ENCODE measurements at places on chromosomes 16 and 17.

- peak; percentile 65 for DNase-seq
Measured at GRCh38 chr17:35079547-35080423, 16.3 kb upstream of the RFFL start.

GRCh38 chr17:2056206-2057174 lies 1.6 kb downstream of the HIC1 start:
- no peak for DNase-seq

GRCh38 chr17:29483503-29483902 lies 83.3 kb downstream of the ABHD15 start:
- no peak for DNase-seq

GRCh38 chr17:66724581-66725341 lies 110.2 kb upstream of the CACNG5 start:
- DNase-seq = peak; percentile 93

DNA sequence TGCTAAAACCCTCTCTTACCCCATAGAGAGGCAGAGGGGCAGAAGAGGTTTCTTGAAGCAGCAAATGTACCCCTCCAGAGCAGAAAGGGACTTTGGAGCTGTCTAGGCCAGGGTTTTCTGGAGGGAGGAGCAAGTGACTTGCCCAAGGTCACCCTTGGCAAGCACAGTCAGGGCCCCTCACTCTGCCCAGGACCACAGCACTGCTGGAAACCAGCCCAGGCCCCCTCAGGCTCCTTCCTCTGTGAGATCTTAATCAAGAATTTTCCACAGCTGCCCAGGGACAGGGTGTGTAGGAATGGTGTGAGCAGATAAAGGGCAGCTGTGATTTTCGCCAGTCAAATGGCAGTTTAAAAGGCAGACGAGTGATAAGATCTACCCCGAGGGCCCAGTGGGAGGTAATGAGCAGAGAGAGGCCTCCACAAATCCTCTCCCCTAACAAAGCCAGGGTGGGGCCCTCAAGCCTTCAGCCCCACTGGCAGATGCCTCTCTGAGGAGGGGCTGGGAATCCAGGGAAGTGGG lies 3.9 kb upstream of the SLC12A3 start:
- peak; percentile 28 for DNase-seq

DNA sequence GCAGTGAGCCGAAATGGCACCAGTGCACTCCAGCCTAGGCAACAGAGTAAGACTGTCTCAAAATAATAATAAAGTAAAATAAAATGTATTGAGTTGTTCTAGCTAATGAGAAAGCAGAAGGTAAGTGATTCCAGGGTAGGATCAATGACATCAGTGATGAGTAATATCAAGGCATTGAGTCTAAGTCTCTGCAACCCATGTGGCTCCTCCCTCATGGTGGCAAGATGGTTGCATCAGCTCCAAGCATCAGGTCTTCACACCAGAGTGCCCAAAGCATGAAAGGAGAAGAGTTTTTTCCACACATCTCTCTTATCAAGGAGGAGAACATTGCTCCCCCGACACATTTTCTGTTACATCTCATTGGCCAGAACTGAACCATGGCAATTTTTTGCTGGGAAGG lies 34.8 kb upstream of the GAS7 start:
- no peak for DNase-seq

DNA sequence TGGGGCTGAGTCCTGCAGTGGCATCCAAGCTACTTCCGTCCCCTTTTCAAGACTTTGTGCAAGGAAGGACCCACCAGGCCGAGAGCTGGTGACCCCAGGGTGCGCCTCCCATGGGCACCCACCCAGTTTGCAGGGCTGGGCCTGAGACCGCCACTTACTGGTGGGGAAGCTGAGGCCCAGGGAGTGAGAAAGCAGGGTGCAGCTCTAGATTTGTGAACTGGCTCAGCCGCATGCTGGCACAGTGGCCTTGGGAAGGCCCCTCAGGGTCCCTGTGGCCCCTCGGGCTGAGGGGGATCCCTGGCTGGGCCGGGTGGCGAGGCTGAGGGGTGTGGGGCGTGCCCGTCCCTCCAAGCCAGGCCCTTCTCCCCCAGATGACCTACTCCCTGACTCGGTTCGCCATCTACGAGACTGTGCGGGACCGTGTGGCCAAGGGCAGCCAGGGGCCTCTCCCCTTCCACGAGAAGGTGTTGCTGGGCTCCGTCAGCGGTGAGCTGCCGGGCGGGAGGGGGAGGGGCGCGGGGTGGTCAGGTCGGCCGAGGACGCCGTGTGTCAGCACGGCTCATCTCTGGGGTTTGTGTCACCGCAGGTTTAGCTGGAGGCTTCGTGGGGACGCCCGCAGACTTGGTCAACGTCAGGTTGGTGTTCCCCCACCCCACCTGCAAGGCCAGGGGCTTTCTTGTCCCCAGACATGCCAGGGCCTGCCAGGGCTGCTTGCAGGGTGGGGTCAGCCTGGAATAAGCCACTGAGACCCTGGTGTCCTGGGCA lies 3.2 kb downstream of the SLC25A10 start:
- no peak for DNase-seq

DNA sequence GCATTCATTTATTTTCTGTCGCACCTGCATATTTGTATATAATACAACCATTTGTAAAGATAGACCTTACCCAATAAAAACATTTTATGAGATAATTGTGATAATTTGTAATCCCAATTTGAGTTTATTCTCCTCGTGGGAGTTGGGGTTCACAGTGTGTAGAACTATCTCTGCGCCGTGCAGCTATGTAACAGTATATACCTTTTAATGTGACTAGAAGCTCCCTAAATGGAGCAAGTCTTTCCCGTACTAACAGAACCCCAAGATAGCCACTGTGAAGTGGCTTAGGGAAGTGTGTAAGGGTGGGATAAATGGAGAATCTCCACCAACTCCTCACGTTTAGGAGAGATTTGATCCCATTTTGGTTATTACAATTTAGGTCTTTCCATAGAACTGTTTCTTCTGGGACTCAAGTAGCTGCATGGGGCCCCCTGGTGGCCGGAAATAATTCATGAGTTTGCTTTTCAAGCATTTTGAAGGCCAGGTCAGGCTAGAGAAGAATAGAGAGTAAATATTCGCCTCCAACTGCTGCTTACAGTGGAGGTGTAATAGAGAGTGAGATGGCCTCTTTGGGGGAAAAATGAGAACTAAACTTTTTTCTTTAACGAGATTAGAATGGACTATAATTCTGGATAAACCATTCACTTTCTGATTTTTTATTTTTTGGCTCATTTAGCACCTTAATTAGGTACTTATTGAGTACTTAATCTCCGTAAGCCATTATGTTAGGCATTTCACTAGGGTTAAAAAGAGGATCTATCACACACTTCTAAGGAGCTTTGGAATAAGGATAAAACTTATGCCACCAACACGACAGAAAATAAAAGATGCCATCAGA lies 4.5 kb downstream of the TMEM100 start:
- peak; percentile 85 for DNase-seq

GRCh38 chr16:81350306-81350615 lies 35.5 kb downstream of the GAN start:
- DNase-seq = no peak

DNA sequence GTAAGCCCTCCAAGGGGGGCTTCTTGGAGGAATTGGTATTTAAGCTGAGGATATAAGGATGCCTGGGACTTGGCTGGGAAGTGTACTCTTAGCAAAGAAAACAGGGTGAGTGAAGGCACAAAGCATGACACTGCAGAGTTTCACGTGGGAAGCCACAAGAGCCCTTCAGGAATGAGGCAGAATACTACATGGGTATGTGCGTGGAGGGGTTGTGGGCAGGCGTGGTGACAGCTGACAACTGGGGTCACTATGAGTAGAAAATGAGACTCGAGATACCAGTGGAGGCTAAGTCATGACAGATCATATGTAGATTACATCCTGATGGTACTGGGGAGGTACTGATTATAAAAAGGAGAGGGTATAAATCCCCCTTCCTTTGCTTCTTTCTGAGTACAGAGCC lies 78.1 kb upstream of the XYLT1 start:
- DNase-seq = no peak

DNA sequence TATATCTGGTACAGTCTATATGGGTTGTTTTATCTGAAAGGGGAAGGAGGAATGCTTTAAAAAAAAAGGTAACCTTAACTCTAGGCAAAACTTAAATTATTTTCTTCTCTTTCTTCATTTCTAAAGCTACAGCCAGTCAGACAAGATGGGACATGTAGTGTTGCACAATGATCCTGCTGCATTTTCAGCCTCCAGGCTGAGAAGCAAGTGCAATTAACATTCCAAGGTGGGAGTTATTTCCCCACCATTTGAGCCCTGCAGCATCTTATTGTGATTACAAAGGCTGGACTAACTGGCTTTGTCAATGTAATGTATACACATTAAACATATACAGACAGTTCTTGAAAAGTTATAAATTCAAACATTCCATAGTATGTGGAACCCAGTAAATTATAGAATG lies 22.6 kb upstream of the NF1 start:
- DNase-seq = peak; percentile 12

- DNase-seq = no peak
Measured at GRCh38 chr16:75922250-75922649, 196.0 kb upstream of the CPHXL start.

DNA sequence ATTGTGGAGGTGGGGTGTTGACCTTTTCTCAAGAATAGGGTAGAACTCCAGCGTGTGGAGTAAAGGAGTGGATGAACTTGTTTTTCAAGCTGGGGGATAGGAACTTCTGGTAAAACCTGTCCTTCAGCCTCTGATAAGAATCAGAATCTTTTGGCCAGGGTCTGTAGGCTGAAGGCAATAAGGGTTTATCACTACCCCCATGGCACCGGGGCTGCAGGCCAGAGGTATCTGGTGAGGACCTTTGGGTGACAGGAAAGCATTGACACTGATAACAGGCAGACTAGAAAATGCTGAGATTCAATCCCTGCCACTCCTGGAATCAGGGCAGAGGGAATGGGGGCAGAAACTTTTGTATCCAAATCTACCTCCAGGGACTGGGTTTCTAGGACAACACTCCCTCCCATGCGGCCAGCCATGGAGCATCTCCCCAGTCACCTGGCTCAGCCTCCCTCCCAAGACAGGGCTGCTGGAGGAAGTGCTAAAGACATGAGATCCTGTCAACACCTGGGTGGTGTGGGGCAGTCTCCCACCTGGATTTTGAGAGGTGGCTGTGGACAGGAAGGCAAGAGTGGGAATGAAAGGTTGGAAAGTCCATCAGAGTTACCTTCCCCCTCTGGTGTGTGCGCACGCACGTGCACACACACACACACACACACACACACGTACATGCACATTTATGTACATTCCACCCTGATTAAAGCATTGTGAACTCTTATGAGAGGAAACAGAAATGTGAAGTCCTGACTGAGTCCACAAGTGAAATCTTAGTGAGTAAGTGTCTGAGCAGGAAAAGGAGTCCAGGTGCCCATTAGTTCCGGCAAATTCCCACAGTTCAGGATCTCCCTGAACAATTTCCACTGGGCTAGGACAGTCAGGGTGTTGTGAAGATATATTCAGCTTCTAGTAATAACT lies 53.1 kb upstream of the MARCHF10 start:
- DNase-seq = no peak

GRCh38 chr17:39485555-39485954 lies 24.3 kb downstream of the CDK12 start:
- no peak for DNase-seq

DNA sequence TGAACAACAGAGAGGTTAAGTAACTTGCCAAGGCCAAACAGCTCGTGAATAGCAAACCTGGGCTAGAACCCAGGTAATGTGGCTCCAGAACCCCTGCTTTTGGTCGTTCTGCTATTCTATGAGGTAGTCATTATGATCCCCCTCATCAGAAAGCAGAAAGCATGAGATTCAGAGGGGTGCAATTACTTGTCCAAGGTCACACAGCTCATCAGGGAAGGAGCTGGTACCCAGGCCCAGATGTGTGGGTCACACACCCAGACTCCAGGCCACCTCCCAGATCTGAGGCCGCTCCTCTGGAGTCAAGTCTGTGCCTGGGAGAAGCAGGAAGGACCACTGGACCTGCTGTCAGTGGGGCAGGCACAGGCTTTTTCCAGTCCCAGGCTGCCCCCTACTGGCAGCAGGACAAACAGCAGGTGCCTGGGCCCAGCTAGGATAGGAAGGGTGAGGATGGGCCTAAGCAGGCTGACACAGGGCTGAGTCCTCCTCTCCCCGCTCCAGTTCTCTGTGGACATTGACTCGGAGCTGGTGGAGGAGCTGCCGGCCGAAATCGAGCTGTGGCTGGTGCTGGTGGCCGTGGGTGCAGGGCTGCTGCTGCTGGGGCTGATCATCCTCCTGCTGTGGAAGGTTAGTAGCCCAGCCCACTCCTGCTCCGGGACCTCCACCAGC lies 7.8 kb upstream of the PDK2 start:
- DNase-seq = peak; percentile 79

- DNase-seq = no peak
Measured at GRCh38 chr17:10069301-10069700, 129.1 kb downstream of the GAS7 start.

- no peak for DNase-seq
Measured at GRCh38 chr17:62643496-62643895, 16.0 kb downstream of the MRC2 start.

- DNase-seq = no peak
Measured at GRCh38 chr17:38996660-38997337, 29.6 kb upstream of the FBXO47 start.

DNA sequence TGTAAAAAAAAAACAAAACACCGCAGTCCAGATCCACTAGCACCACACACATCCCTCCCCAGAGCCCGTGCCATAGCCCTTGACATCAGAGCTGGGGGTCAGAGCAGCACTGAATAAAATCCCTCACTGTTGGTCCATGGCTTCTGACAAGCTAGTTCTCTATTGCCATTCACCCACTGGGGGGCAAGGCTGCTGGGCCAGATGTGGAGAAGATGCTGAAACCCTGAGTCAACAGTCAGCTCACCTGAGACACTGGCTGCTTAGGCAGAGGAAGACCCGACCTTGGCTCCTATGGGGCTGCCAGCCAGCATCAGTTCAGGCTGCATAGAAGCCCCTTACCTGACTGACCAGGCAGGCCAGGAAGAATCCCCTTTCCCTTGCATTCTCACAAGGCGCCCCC lies 228.2 kb downstream of the SOX9 start:
- peak; percentile 17 for DNase-seq

DNA sequence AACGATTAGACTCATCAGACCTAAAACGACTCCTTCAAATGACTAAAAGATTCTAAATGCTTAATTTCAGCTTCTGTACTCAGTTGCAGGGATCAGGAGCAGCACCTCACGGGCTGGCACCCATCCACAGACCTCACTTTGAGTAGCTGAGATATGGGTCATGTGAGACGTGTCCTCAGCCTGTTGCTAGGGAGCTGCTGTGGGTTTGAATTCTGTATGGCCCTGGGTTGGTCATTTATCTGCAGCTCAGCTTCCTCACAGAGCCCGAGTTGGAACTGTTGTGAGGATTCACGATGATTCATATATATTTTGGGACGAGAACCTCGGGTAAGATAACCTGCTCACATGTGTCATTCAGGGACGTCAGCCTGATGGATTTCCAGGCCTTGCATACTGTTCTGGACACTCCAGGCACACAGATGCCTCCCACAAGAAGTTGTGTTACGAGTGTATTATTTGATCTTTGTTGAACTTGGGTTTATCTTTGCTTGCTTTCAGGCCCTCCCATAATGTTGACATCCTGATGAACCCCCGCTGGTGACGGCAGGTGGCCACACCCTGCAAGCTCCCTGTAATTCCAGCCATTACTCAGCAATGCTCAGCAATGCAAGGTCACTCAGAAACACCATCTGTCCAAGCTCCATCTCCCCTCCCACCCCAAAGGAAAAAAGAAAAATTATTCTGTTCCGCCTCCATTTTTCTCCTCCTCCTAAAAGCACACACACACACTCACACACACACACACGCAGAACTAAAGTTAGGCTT lies 137.6 kb downstream of the RBFOX3 start:
- DNase-seq = peak; percentile 25

Measured in NCI-H69 (cell line).